ENCODE measurements at places on chromosomes 2 and 18.
A peak's percentile ranks its signal among the peaks of the same experiment; 100 is the strongest.

GRCh38 chr2:45541450-45541849 lies 69.6 kb downstream of the SRBD1 start:
- DNase-seq, result no peak

- no peak for DNase-seq
These were observed 88.5 kb downstream of the MRPS9 start for GRCh38 chr2:105126336-105126735.

GRCh38 chr2:12201369-12201768 lies 454.9 kb downstream of the LPIN1 start:
- DNase-seq, result no peak

DNA sequence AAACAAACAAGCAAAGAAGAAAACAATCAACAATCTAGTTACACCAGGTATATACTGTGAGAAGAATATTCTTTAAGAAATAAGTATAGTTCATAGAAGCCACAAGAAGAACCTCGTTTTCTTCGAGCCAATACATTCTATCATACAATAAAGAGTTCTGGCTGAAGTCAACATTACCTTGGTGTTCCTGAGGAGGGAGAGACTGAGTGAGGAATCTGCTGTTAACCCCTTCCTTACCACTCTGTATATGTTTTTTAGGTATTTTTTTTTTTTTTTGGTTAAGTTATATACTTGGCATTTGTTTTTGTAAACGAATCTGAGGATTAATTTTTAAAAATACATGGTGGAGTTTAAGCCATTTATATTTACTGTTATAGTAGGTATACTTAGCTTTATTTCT lies 412.5 kb downstream of the NUP35 start:
- DNase-seq, result no peak

- no peak for DNase-seq
These were observed 89.6 kb downstream of the NBEAL1 start for GRCh38 chr2:203104273-203104672.

- no peak for DNase-seq
These were observed 233.9 kb downstream of the ATAD2B start for GRCh38 chr2:23692851-23693605.

DNA sequence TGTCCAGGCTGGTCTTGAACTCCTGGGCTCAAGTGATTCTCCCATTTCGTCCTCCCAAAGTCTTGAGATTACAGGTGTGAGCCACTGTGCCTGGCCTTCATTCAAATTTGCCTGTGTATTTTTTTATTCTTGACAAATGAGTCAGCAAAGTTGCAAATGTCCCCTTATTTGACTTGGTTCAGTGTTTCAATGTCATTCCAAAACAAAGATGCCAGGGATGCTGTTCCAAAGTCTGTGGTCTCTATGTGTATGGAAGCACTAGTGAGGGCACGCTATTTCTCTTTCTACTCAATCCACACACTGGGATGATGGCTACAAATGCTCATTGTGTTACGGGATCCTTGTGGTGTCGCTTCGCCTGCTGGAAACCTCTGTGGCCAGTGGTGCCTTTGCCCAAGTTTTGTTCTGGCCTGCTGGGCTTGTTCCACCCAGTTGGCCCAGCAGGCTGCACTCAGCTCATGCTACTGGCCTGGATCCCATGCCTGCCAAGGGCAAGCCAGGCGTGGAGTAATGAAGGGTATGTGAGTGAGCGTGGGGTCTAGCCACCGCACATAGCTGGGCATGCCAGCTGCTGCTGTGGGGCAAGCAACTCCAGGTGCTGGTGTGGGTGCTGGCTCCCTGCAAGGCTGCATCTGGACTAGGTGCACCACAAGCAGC lies 35.6 kb downstream of the FBXO48 start:
- DNase-seq, result no peak

GRCh38 chr18:77635451-77635850 lies 385.8 kb downstream of the GALR1 start:
- DNase-seq, result no peak

DNA sequence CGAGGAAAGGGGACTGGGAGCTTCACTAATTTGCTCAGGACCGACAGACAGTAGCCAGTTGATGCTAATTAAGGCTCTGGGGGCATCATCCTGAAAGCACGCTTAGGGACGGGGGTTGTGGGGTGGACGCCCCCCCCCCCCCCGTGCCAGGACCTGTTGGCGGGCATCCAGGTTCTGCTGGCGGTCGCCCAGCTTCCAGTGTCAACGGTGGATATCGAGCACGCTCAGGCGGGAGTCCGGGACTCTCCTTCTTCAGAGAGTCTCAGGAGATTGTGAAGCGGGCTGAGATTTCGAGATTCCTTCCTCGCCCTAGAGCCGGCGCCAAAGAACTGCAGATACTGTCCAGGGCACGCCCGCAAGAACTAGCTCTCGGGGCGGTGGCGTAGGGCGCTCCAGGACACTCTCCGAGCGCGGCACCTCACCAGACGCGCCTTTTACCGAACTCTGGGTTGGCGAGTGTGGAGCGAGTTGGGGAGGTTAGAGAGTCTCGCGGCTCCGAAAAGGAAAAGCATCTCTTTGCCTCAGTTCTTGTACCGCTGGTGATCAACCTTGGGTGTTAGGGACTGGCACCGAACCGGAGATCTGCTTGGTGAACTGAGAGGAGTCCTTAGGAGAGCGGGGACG lies 5.6 kb downstream of the RAX start:
- peak; percentile 31 for DNase-seq

DNA sequence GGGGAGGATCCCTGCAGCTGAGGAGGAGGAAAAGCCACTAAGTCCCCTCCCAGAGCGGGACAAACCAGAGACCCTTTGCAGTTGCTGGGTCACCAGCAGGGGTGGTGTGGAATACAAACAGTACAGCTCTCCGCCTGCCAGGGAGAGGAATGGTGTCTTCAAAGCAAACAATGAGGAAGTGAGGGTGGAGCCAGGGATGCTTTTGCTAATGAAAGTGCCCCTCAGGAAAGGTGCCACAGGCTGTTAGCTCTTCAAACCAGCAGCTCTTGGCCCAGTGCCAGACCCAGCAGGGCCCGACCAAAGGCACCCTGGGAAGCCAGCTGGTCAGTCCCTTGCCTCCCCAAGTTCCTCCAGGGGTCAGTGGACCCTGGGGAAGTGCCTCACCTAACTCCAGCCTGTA lies 102.8 kb downstream of the HIBCH start:
- no peak for DNase-seq

DNA sequence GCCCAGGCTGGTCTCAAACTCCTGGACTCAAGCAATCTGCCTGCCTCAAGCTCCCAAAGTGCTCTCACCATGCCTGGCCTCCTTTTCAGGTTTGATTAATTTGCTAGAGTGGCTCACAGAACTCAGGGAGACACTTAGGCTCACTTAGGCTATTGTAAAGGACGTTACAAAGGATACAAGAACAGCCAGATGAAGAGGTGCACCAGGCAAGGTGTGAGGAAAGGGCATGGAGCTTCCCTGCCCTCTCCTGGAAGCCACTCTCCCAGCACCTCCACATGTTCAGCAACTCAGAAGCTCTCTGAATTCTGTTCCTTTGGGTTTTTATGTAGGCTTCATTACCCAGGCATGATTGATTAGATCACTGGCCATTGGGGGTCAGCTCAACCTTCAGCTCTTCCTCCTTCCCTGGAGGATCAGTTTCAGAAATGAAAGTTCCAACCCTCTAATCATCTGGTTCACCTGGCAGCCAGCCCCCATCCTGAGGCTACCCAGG lies 78.7 kb upstream of the RGPD5 start:
- DNase-seq, result no peak

DNA sequence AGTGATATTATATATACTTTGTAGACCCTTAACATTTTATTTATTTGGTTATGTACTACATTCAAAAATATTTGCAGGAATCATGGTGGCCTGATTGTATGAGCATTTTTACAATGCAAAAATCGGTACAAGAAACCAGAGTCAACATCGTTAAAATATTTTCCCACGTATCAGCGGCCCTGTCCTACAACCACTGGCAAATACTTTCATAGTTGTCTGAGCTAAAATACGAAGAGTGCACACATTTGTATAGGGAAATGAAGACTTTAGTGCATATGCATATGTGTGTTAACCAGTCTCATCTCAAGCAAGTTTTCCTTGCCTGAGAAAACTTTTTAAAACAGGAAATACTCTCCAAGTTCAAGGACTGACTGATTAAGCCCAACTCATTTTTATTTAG lies 35.9 kb downstream of the CCDC102B start:
- no peak for DNase-seq

DNA sequence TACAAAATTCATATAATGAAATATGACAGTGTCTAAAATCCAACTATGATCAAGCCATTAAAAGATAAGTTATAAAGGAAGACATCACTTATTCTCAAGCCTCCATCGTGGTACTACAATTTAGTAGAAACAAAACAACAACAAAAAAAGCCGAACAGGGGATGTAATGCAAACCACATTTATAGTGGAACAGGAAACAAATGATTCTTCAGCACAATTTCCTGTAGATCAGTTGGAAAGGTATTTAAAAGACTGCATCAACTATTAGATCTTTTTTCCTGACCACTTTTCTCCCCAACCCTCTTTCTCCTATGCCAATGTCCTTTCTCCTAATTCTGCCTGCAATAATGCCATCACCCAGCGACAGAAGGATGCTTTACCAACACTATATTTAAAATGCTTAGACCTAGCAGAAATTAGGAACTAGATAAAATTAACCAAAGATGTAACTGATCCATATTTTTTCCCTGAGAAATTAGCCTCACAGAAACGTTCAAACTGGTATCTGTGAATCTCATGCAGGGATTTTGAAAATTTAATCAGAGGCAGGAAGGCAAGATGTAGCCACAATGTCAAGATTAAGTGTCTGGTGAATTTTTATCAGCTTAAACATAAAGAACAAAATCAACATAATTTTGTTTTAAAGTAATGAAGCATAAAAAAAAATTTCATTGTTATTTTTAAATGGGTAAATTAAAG lies 271.4 kb downstream of the TCF4 start:
- no peak for DNase-seq

Measured in GM20000 (cell line).